HS-27A (cell line): ENCODE measurements at places on chromosomes 1 and 21.

- DNase-seq: no peak
Measured at GRCh38 chr1:31926853-31927660, 11.1 kb downstream of the PTP4A2 start.

GRCh38 chr1:233868461-233868860 is 36.0 kb upstream of the SLC35F3 start:
- DNase-seq: no peak

DNA sequence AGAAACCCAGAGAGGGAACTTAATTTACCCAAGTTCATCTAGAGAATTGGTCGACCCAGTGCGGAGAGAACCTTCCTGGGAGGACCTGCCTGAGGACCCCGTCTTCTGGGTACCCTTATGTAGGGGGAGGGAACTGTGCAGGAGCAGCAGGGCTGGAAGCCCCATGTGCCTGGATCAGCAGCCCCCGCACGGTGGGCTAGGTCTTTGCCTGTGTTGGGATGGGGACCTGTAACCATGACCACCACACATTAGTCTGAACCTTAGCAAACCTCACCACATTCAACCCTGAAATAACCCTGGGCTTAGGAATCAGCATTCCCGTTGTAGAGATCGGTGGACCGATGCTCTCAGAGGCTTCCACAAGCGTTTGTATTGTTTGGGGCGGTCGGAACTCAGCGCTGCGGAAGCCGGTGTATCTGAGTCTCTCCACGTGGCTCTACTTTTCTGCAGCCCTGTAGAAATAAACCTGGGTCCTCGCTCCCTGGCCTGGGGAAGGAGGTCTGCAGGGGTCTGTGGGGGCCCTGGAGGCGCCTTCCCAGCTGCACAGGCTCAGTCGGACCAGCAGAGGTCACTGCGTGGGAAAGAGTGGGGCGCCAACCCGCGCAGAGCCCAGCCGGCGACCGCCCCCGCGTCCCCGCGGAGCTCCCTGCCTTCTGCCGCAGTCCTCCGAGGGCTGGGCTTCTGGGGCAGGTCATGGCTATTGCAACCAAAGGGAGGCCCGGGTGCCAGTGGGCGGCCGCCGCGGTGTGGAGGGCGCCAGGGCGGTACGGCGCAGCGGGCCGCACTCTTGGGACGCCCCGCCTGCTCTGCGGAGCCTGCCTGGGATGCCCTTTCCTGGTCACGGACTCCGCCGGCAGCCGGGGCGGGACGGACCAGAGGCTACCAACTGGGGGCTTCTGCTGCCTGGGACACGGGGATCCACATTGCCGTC is 36.2 kb upstream of the KCNA10 start:
- no peak for DNase-seq

- no peak for DNase-seq
Measured at GRCh38 chr1:226061068-226061840, 1.3 kb upstream of the H3-3A start.

DNA sequence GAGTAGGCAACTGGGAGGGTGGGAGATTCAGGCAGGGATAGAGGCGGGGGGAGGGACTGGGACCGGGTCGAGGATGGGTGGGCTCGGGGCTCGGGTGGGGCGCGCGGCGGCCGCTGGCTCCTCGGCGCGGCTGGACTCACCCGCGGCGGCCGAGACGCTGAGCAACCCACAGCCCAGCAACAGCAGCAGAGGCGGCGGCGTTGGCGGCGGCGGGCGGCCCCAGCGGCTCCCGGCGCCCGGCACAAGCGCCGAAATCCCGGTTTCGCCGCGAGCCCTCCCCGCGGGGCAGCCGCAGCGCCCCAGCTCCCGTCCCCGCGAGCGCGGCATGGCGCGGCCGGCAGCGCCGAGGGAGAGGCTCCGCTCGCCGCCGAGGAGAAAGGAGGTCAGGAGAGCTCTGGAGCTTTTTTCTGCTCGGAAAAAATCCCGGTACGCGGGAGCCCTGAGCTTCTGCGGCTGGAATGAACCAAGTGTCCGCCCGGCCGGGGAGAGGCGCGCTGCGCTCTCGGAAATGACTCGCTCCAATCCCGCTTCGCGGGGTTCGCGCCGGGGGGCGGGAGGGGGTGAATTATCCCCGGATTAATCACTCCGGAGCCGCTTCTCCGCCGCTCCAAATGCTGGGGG is at the start of gene CSMD2:
CSMD2 (minus strand) TSS at position 460 of the 621 bp plus-strand sequence; CDS start at position 327, 133 bp downstream.
- no peak for DNase-seq

GRCh38 chr1:162327788-162328165 is 48.9 kb downstream of the SPATA46 start:
- no peak for DNase-seq

- no peak for DNase-seq
Measured at GRCh38 chr1:168422203-168422847, 121.5 kb downstream of the XCL2 start.

- DNase-seq: no peak
Measured at GRCh38 chr1:154223621-154224020, 2.9 kb downstream of the UBAP2L start.

DNA sequence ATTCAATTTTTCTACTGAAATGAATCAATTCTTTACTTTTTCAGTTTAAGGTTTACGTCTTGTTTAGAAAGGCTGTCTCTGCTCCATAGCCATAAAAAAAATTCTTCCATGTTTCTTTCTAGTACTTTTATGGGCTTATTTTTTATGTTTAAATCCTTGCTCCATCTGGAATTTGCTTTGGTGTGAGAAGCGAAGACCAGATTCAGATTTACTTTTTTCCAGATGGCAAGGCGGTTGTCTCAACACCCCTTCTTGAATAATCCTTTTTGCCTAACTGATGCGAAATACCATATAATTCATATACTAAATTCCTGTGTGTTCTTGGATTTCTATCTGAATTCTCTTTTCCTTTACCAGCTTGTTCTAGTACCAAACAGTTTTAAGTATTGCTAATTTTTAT is 101.5 kb downstream of the C1orf94 start:
- no peak for DNase-seq

- no peak for DNase-seq
Measured at GRCh38 chr1:225318706-225319575, 108.9 kb downstream of the LBR start.

GRCh38 chr1:235329139-235329902 is 951 bp downstream of the GGPS1 start:
- DNase-seq: no peak

DNA sequence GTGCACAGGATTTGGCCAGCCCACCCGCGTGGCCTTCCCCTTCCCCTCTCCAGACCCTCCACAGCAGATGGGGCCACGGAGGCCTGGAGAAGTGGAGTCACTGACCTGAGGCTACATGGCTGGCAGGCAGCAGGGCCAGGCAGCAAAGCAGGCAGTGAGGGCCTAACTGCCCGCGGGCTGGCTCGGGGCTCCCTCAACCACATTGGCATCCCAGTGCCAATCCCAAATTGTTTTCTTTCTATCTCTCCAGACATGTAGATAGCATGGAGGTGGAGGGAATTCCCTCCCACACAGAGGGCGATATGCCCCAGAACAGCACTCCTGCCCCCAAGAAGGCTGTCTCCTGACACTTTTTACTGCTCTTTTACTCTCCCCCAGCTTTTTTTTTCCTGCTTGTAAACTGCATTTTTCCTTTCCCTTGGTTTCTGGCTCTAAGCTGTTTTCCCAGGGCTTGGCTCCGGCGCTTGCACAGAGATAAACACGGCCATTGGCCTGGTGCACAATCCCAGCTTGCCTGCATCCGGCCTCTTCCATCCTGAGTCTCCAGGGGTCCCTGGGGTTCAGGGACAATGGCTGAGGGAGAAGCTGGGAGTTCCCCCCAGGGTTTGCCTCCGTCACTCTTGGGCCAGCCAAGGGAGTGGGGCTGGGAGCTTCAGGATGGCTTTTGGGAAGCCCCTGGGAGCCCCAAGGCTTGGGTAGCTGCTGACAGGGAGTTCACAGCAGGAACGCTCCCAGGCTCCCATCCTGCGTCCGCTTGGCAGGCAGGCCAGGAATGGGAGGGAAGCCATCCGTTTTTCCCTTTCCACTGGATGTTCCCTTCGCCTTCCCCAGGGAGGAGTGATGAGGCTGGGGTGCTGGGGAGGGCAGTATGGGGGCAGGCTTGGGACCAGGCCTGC is 7.0 kb downstream of the EPHX1 start:
- no peak for DNase-seq

GRCh38 chr1:16396591-16396990 is 29.5 kb downstream of the SZRD1 start:
- no peak for DNase-seq

GRCh38 chr1:236830560-236830959 is 35.5 kb downstream of the MTR start:
- DNase-seq: no peak

GRCh38 chr1:153842006-153842471 is 66.8 kb downstream of the SLC27A3 start:
- no peak for DNase-seq

DNA sequence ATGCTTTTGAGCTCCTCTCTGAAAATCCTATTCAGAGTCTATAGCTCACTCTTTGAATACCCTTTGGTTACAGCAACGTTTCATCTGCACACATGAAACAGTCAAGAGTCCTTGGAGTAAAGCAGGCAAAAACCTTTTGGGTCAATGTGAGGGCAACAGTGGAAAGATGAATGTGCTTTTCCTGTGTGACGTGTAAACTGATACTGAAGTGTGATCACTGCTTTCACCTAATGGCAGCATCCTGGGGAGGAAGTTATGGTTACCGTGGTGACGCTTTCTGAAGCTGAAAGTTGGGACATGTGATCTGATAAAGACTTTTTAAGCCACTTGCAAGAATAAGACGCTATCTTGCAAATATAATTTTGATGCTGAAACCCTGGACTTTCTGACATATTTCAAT is 160.0 kb downstream of the SEC16B start:
- DNase-seq: no peak

DNA sequence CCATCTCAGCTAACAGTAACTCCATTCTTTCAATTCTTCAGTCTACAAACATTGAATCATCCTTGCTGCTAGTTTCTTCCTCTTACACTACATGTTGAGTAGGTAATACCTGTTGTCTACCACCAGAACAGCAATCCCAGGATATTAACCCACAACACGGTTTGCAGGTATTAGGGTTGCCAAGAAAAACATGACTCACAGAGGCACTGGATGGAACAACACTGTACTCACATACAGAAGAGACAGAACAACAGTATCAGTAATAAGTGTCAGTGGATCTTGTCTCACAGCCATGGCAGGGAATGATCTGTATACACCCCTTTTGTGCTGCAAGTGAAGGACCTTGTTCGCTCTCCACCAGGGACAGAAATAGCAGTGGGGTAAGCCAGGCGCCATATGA is 212.1 kb downstream of the GPR52 start:
- DNase-seq: no peak

- DNase-seq: no peak
Measured at GRCh38 chr1:46480959-46481646, 8.5 kb upstream of the DMBX1 start.

- DNase-seq: no peak
Measured at GRCh38 chr1:161855260-161855659, 89.1 kb downstream of the ATF6 start.

- DNase-seq: no peak
Measured at GRCh38 chr1:116740746-116741145, 13.5 kb upstream of the CD2 start.

GRCh38 chr21:36765229-36765628 is 66.3 kb downstream of the SIM2 start:
- no peak for DNase-seq

DNA sequence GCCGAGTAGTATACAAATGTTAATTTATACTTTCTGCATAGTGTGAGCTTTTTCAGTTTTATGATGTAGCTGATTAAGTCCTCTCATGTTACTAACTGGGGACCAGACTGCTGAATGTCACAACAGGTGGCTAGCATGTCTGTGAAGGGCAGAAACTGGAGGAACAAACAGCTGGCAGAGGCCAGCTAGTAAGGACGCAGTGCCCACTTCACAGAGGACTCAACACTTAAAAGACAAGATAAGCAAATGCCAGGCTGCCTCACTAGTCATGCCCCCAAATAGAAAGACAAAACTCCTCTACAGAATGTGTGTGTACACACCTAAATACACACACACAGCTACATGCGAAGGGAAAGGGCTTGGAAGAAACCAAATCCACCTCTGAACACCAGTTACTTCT is 73.8 kb upstream of the ZNF678 start:
- no peak for DNase-seq

GRCh38 chr1:175734642-175735041 is 8.8 kb downstream of the TNR start:
- DNase-seq: no peak

DNA sequence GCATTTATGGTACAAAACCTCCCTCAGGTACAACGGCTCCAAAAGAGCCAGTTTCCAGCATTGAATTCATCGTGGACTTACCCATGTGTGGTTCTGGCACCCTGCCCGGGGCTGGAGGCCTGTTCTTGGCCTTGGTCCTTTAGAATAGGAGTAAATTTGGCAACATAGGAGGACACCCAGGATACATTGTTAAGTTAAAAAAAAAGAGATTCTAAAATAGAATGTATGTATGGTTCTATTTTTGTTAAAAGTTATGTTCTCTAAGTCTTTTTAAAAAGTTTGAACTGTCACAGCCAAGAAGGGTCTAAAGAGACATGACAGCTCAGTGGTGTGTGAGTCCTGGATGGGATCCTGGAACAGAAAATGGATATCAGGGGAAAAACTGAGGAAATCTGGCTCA is 25.9 kb downstream of the EPHX1 start:
- DNase-seq: no peak

- no peak for DNase-seq
Measured at GRCh38 chr1:10063878-10064277, 31.1 kb downstream of the UBE4B start.

DNA sequence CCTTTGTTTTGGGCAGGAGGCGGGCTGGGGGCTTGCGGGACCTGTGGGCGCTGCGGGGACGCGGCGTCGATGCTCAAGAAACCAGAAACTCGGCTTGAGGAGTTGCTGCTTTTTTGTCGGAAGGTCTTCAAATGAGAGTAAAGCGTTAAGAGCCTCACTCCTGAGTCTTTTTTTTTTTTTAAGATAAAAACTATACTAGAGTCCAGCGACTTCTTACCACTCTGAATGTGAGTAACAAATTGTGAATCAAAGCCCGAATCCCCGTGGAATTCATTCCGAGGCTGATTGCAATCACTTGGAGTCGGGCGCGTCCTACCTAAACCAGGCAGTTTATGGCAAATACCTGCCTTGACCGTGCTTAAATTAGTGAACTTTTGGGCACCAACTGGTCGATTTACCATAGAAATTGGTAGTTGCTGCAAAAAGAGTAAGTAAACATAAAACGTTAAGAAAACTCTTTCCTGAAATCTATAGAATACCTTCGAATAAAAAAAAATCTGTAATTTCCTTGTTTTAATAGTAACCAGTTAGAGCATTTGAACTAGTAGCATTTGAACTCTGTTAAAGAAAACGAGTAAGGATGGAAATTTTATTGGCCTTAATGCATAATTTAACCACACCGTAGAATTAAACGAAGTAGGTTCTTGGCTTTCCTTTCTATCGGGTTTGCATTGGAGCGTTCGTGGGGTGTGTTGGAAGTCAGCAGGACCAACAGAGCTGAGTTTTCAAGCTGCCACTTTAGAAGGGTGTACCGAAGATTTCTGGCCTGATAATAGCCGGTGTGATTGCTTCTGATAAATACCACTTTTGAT is 769 bp downstream of the GPSM2 start:
- no peak for DNase-seq
